Tibial artery (tissue), 4 donors: ENCODE measurements at places on chromosomes 2 and 18.

GRCh38 chr2:109702250-109702985 is 88.3 kb downstream of the SOWAHC start:
- no peak for DNase-seq

GRCh38 chr2:216392945-216393840 is 19.1 kb upstream of the SMARCAL1 start:
- no peak for DNase-seq

- no peak for DNase-seq
Measured at GRCh38 chr2:201150454-201151020, 32.4 kb upstream of the CASP10 start.

- DNase-seq = no peak
Measured at GRCh38 chr2:236036045-236036444, 132.1 kb downstream of the GBX2 start.

DNA sequence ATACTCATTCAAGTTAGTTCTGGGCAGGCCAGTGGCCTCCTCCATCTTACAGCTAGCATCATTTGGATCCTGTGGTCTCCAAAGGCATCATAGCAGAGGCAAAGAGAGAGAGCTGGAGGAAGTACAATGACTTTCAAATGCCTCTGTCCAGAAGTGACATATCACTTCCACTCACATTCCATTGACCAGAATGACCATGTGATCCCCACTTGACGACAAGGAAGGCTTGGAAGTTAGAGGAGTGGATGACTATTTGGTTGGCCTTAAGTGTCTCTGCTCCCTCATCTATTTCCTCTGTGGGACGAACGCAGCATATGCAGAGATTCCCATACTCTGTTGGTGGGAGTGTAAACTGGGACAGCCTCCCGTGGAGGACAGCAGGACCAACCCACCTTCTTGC is 27.8 kb upstream of the MLPH start:
- no peak for DNase-seq

DNA sequence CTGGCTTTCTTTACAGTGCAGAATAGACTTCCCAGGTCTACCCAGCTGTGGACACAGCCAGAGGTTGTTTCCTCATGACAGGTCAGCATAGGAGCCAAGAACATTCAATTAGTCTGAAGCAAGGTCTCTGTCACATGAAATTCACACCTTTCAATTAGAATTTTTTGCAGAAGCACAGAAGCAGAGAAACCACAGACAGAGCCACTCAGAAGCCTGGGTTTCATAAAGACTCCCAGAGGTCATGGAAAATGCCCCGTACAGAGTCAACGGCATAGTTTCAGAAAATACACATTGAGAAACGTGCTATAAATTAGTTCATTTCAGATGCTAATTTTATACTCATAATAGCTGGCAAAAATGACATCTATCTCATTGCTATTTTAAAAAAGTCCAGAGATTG is 87.0 kb upstream of the TMEM200C start:
- no peak for DNase-seq

DNA sequence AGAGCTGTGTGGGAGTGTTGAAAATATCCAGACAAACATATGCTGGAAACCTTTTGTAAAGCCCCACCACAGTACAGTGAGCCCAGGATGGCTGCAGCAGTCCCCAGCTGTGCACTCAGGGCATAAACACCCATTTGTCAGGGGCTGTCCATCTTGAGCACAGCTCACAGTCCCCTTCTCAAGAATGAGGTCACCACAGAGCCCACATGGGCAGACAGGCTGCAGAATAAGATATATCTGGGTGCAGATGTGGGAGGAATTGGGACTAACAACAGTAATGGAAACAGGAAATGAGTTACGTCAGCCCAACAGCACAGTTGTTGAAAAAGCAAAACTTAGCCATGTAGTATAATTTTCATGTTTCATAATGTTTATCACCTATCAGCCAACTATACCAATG is 219.6 kb downstream of the ETAA1 start:
- DNase-seq = no peak

DNA sequence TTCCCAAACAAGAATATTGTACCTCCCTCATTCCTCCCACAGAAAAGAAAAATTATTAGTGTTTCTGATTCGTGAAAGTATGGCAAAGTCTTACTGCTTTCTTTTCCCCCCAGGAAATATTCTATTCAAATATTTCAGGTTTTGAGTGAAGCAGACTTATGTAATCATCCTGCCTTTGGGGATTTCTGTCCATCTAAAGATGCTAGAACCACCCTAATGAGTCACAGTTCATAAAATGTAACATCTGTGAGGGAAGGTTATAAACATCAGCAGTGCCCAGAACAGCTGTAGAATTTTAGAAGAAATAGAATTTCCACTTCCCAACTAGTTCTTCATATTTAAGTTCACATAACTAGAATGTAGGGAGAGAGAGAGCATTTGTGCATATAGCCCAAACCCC is 39.0 kb downstream of the EEF1B2 start:
- no peak for DNase-seq

GRCh38 chr2:113172721-113173541 is 840 bp upstream of the PSD4 start:
- no peak for DNase-seq

- DNase-seq = no peak
Measured at GRCh38 chr2:215552144-215552580, 116.3 kb upstream of the FN1 start.

DNA sequence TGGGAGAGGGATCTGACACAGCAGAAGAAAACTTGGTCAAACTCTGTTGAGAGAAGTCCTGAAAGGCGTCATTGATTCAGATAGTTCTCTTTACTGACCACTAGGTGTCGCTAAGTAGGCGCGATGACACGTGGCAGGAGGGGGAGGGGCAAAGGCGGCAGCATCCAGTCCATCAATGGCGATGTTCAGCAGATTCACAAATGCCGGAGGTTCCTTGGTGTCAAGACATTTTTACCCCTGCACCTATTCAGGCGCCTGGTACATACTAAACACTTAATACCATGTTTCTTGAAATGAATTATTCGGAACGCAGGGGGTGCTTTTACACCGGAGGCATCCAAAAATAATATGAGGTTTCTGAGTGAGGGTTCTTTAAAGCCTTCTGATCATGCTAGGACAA is 3.0 kb upstream of the PLEK start:
- DNase-seq = peak; percentile 77

DNA sequence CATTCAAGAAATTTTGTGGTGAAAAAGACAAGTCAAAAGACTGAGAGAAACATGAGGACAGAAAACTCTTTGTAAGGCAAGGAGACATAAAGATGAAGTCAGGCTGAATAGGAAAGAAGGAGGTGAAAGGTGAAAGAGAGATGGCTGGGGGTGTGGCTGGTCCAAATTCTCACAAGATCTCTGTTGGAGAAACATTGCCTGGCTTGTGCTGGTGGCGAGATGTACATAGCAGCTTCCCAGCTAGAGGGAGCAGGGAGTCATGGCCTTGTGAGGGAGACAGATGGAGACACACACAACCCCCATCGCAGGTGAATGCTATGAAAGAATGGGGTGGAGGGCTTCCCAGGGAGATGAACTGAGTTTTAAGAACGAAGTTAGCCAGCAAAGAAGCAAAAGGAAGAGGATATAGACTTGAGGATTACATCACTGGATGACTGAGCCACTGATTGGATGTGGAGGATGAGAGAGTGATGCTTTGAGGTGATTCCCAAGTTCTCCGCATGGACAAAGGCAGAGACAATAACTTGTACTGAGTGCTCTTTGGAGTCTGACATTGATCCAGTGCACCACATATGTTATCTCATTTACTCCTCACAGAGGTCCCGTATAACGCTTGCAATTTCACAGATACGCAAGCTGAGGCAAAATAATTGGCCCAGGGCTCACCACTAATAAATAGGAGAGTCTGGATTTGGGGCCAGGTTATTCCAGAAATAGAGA is 3.7 kb upstream of the EMX1 start:
- DNase-seq = no peak

DNA sequence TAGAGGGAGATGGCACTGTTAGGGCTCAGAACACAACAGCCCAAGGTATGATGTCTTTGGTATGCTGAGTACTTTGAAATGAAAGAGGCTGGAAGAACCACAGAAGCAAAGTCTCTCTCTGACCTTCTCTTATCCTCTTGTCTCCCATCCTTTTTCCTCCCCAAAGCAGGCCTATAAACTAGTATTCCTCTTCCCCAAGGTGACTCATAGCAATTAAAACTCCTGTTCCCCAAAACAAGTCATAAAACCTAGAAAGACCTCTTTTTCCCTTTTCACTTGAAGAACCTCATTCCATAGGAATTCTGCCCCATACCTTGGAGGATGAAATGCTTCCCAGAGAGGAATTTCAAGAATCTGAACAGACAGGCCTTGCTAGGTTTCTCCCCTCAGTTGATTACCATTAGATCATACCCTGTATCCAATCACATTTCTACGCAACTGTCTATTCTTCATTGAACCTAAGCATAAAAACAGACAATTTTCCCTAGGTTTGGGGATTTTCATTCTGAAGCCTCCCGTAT is 25.7 kb downstream of the MDH1 start:
- no peak for DNase-seq

GRCh38 chr18:22161090-22161489 is 8.3 kb upstream of the GATA6 start:
- no peak for DNase-seq

GRCh38 chr2:75310876-75311275 is 111.6 kb upstream of the TACR1 start:
- DNase-seq = no peak

- no peak for DNase-seq
Measured at GRCh38 chr18:63579616-63580015, 7.5 kb upstream of the SERPINB13 start.

- no peak for DNase-seq
Measured at GRCh38 chr2:191522478-191523120, 155.3 kb upstream of the NABP1 start.

DNA sequence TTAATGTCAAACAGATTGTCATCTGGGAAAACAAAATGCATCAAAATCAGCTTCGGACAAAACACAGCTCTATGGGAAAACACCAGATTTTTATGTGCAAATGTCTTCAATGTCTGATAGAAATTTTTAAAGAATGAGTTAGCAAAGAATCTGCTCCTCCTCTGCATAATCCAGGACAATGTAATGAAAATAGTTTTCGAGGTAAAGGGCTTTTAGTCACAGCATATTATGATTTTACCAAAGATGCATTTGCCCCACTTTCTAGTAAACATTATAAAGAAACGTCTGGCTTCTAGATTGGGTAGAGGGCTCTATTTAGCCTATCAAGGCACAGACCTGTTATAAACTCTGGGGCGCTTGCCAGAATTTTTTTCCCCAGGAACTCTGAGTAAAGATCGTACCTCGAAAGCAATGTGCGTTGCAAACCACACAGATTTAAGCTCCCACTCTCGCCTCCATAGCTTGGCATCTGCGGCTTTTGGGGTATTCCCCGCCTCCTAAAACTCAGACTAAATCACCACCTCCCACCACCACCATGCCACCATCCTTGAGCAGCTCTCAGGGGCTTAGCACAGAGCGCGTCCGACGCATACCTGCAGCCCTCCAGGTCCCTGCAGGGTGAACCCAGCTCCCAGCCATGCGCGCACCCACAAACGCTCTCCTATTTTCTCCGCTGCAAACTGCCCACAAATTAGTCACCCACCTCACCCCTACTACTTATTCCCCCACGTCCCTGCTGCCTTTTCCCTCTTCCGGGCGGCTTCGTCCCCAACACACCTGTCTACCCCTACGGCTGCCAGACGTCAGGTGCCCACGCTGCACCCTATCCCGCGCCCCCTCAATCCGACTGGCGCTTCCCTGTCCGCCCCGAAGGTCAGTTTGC is 829 bp downstream of the ACVR1C start:
- no peak for DNase-seq

DNA sequence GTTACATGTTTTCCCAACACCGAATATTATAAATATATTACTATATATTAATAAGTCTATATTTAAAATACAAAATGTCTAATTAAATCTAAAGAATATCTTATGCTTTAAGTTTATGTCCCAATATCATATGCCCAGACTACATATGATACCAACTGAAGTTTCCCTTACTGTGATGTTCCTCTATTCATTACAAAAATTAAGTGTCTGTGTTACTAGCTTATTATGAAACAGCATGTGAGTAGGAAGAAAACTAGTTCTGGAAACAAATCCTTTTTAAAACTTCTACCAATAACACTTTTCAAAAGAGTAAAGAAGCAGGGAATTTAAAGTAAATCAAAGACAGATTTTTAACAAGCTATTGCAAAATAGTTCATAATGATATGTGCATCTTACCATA is 17.8 kb downstream of the HNRNPLL start:
- DNase-seq = no peak

GRCh38 chr18:24570716-24571115 is 110.3 kb downstream of the HRH4 start:
- DNase-seq = no peak

GRCh38 chr2:10267551-10268465 is 34.9 kb upstream of the HPCAL1 start:
- DNase-seq = peak; percentile 15

DNA sequence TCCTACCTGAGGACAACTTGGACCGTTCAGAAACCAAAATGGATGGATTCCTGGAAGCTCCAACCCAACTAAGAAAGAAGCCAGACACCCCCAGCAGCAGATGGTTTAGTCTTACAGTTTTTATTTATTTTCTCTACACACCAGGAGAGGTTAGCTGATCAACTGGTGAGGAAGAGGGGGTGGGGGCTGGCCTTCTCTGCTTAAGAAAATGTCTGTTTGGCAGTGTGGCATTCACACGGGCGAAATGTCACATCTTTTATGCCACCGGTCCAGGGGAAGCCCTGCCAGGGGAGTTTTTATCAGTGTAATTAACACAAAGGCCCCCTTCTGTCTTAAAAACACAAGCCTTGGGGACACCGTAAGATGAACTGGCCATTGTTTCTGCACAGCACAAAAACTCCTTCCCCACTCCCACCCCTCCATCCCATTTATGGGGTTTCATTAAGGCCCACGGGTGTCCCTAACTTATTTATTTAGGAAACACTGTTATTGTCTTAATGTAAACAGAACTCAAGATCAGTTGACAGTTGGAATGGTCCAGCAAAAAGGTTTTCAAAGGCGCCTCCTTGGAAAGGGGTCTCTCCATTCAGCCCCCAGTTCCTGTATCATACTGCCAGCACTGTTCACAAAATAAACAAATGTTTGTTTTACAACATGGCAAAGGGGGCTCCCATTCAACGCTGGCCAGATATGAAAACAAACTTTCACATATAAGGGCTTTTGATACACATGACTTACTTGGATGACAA is 217.0 kb downstream of the C1D start:
- no peak for DNase-seq

- no peak for DNase-seq
Measured at GRCh38 chr2:110166266-110166665, 38.5 kb downstream of the NPHP1 start.

GRCh38 chr18:80244956-80245730 is 2.2 kb downstream of the PARD6G start:
- DNase-seq = no peak

GRCh38 chr2:234046521-234046920 is 4.0 kb upstream of the SPP2 start:
- DNase-seq = no peak
